Neural crest cell (in vitro differentiated cells): ENCODE measurements at places on chromosomes 5 and 9. TPM values are rescaled to one million over a fixed set of nuclear protein-coding genes. Genes with fewer than 3 reads are reported as not detected.

GRCh38 chr5:157756122-157756521 is 12.6 kb downstream of the LSM11 start:
- DNase-seq, result no peak

The ANKRD31 gene
- total RNA-seq, result 0.39 and 0.51 TPM in 2 replicates

The PLPP7 gene
- total RNA-seq, result 5.8 and 6.9 TPM in 2 replicates

The WDR31 gene
- 3.5 and 3.6 TPM in 2 replicates for total RNA-seq

GRCh38 chr9:32671333-32671732 is 35.9 kb upstream of the TAF1L start:
- DNase-seq, result no peak
